ENCODE measurements at places on chromosomes 4 and X.
A peak's percentile ranks its signal among the peaks of the same experiment; 100 is the strongest.

DNA sequence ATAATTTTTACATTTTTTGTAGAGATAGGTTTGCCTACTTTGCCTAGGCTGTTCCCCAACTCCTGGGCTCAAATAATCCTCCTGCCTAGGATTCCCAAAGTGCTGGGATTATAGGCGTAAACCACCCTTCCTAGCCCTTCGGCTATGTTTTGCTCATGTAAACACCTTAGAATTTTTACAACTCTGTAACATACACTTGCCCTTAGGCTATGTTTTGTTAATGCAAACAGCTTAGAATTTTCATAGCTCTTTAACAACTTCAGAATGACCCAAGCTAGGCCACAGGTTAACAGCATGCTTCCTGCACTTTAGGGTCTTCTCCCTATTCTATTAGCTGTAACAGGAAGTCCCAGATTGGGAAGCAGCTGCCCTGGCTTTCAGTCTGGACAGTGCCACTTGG lies 24.2 kb downstream of the KLHL15 start:
- DNase-seq: peak; percentile 21

DNA sequence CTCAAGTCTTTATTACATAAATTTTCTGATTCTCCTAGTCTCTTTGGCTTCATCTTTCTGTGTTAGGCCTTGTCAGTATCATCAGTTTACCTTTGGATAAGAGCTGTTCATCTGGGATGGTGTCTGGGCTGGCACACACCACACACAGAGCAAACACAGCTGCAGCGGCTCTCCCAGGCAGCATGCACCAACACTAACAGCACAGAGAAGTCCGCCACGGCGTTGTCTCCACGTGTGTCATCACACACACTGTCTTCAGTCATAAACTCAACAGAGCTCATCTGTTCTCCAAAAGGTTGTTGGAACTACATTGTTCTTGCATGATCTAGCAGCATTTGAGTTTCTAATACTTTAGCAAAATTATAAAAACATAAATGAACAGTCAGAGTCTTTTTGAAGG lies 851.9 kb upstream of the FRG1 start:
- no peak for DNase-seq

DNA sequence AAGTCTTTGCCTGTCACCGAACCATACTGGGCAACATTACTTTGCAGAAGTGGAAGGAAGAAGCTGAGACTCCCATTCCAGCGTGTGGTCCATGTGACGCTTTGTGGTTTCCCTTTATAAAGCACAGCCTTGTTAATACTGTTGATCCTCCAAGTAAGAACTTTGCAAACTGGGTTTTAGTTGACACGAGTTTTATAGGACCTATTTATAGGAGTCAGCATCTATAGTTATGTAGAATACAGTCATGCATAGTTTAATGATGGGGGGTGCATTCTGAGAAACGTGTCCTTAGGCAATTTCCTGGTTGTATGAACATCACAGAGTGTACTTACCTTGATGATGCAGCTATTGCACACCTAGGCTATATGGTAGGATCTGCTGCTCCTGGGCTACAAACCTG lies 1879.4 kb upstream of the TENM3 start:
- no peak for DNase-seq

DNA sequence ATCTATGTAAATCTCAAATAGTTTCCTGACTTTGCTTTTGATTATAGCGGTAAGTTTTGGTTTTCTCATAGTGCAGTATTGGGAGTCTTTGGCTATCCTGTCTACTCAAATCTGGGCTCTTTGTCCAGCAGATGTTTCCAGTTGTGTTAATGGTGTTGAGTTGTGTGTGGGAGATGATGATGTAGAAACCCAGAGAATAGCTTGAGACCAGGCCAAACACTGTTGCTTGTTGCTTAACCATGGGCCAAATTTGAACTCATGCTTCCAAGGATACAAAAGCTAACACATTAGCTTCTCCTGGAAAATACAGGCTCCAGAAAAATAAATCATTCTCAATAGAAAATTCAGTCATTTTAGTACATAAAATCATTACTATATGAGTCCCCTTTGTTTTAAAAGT lies 82.6 kb upstream of the GYPA start:
- no peak for DNase-seq

GRCh38 chrX:26262121-26262523 lies 46.2 kb downstream of the MAGEB5 start:
- DNase-seq: no peak

- DNase-seq: no peak
These were observed 96.3 kb downstream of the SMIM20 start for GRCh38 chr4:26010304-26010703.

- no peak for DNase-seq
These were observed 66.8 kb upstream of the SH3RF1 start for GRCh38 chr4:169337510-169337909.

- DNase-seq: no peak
These were observed 10.9 kb downstream of the HHIP start for GRCh38 chr4:144656850-144657249.

- DNase-seq: no peak
These were observed 25.2 kb downstream of the SOD3 start for GRCh38 chr4:24820541-24820940.

- no peak for DNase-seq
These were observed 28.3 kb downstream of the GPR143 start for GRCh38 chrX:9737363-9737762.

- no peak for DNase-seq
These were observed 155.1 kb downstream of the NR3C2 start for GRCh38 chr4:148287111-148287510.

- no peak for DNase-seq
These were observed 30.9 kb downstream of the REELD1 start for GRCh38 chr4:146245246-146245645.

DNA sequence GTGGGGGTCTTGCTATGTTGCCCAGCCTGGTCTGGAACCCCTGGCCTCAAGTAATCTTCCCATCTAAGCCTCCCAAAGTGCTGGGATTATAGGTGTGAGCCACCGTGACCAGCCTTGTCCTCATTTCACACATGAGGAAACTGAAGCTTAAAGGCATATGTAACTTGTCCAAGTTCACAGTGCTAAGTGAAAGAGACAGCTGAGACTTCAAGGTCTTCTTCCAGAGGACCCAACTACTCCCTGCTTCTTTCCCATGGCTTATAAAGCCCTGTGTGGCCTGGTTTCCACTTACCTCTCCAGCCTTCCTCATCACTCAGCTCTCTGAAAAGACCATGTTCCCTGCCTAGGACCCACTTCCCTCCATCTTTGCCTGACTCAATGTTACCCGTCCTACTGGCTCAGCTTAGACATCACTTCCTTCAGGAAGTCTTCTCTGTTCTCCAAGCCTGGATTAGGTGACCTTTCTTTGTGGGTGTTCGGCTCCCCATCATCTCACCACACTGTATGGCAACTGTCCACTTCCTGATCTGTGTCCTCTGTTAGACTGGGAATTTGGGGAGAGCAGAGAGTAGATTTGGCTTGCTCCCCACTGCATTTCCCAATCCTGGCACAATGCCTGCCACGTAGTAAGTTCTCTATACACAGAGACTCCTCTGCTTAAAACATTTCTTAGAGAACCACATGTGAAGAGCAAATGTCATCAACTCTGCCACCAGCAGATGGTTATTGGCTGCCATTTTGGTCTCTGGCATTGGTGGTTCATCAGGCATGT lies 30.4 kb upstream of the LAMP2 start:
- no peak for DNase-seq

- DNase-seq: no peak
These were observed 1.6 kb downstream of the CRLF2 start for GRCh38 chrX:1210844-1211243.

- no peak for DNase-seq
These were observed 1035.8 kb downstream of the ADGRL3 start for GRCh38 chr4:62235911-62236310.

- no peak for DNase-seq
These were observed 42.0 kb upstream of the GK2 start for GRCh38 chr4:79450053-79450452.

- DNase-seq: no peak
These were observed 87.6 kb upstream of the VCX3B start for GRCh38 chrX:8377041-8377440.

GRCh38 chr4:20203508-20203907 lies 48.2 kb upstream of the SLIT2 start:
- DNase-seq: no peak

DNA sequence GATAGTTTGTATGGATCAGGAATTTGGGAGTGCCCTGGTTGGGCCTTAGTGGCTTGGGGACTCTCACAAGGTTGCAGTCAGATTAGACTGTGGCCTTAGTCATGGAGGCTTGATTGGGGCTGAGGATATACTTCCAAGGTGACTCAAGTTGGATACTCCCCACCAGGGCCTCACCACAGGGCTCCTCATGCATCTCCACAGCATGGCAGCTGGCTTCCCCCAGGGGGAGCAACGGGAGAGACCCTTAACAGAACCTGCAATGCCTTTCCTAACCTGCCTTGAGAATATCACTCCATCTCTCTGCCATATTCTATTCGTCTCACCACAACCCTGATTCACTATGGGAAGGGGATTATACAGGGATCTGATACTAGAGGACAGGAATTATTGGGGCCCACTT lies 161.9 kb downstream of the RELL1 start:
- DNase-seq: no peak

GRCh38 chrX:68917799-68918198 lies 89.0 kb downstream of the EFNB1 start:
- no peak for DNase-seq

- no peak for DNase-seq
These were observed 15.9 kb downstream of the SEPTIN6 start for GRCh38 chrX:119676949-119677653.

DNA sequence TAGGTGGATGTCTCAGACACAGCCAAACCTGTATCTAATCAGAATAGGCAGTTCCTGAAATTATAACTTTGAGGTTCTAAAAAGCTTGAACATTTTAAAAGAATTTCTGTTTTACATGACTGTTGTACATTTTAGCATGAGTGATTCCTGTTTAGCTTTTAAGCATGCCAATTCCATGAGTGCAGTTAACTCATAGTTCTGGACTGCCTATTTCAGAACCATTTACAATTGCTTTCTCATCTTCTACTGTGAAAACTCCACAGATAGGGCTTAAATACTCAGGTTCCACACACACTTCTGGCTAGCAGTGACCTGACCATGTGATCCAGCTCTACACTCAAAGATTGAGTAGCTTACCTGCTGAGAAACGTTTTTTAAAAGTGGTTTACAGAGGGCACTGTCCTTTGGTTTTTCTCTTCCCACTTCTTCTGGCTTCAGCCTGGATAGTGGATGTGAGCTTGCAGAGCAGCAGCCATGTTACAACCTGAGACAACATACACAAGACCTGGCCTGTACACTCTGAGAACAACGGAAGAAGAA lies 280.8 kb downstream of the ANKRD50 start:
- no peak for DNase-seq

Data from HEK293T (cell line).